Globus pallidus (tissue), 1 donor: ENCODE measurements at places on chromosomes 2 and 18.

DNA sequence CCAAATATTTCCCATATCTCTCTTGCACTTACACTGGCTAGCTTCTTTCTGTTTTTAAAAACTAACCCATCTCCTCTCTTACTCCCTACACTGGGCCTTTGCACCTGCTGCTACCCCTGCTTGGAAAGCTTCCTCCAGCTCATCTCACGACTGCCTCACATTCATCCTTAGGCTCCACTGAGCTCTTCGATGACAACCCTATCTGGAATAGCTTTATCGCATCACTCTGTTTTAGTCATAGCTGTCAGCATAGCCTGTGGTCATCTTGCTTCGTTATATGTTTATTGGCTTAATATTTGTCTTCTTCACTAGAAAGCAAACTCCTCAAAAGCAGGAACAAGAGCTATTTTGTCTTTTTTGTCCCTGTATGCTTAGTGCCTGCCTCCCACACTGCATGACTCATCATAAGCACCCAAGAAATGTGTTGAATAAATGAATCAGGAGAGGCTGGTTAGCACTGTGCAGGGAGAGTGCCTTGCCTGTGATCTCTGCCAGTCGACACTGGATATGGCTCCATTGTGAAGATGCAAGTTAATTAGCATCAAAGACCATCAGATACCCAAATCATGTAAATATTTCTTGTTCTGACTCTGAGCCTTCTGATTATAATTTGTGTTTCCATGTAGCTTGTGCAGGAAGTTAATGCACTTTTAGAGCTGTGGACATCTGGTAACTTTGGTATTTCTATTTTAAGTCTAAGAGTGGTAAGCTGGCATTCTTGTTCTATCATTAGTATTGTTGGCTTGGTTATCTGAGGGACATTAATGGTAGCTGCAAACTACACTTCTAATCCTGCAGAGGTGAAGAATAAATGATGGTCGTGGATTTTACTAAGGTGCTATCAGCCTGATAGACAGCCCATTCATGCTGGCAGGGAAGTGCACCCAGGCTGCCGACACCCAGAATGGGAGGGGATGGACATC lies 10.3 kb upstream of the DYTN start:
- no peak for DNase-seq

- DNase-seq = no peak
Observed at GRCh38 chr2:217807753-217808152, 195.0 kb downstream of the TNS1 start.

GRCh38 chr2:30040147-30040546 lies 106.7 kb upstream of the YPEL5 start:
- no peak for DNase-seq

DNA sequence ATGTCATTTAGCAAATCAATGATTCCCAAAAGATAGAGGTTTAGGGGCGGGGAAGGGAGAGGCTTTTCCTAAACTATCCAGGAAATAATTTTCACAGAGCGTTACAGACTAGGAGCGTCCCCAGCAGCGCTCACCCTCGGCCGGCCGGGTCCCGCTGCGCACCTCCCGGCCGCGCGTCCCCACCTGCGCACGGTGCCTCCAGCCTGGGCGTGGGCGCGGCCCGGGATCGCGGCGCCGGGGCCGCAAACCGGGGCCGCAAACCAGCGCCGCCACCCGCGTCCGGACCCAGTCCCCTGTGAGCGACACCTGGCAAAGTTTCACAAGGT lies 684 bp upstream of the ZCCHC2 start:
- DNase-seq = no peak

DNA sequence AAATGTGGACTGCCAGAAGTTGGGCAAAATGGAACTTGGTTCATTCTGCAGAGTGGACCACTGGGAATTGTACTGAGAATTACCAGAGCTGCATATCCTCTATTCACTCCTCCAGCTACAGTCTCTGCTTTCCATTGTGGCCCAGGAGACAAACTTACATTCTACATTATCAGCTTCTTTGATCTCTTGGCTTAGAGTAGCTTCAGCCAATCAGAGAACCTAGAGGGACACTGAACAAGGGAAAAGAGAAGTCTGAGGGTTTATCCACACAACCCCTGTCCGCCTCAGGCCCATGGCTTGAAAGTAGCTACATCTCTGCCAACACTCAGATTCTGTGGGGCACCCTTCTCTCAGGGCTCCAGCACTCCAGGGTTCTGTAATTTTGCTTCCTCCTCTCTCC lies 251.1 kb downstream of the TRIB2 start:
- no peak for DNase-seq

DNA sequence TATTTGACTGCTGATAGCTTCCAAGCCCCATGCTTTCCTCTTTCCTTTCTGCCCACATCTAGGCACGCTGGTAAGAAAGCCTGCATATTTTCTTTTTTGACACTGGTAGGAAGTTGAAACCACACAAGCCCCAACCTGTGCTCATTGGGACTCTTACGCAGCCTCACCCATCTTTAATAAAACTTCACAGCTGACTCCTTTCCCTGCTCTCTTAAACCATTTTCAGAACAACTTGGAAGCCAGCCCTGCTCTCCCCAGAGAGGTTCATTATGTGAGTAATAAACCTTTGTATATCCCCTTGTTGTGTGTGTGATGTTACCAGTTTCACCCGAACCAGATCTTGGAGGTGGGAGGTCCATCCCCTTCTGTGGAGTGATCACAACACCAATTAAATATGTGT lies 268.4 kb downstream of the GPD2 start:
- no peak for DNase-seq

DNA sequence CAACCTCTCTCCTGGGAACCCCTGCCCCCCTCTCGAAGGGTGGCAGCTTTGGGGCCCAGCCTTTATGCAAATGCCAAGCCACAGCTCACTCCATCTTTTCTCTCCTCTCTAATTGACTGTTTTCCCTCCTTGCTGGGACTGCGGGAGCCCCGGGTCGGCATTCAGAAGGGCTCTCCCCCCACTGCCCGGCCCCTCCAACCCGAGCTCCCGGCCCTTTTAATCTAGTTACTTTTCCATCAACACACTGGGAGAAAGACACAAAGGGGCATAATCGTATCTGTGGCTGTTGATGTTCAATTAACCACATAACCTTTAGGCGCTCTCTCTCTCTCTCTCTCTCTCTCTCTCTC lies 95.4 kb downstream of the INHBB start:
- no peak for DNase-seq

DNA sequence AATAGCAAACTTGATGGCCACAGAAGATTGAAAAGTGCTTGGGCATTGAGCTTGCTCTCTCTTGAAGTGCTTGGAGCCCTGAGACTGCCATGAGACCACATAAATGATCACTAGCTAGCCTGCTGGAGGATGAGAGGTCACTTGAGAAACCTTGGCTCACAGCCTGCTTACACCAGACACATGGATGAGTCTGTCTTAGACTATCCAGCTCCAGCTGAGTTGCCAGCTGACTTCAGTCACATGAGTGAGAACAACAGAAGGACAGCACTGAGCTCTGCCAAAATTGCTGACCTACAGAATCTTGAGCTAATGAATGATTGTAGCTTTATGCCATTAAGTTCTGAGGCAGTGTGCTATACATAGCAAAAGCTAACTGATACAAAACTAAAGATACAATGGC lies 18.1 kb downstream of the NABP1 start:
- DNase-seq = peak; percentile 50

DNA sequence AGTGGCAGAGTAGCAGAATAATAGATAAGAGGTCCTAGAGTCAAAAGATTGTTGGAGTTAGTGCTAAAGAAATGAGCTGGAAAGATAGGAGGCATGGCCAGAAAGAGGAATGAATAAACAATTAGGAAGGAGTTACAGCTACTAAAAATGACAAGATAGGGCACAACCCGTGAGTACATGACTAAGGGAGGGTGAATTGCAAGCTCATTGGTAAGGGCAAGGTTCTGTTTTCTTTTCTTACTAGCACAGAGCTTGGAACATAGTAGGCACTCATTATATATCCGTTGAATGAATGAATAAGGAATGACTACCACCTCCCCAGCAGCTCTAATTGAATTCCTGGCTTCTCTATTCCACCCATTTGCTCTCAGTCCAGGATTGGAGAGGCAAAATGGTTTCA lies 5.7 kb upstream of the MARCO start:
- no peak for DNase-seq

DNA sequence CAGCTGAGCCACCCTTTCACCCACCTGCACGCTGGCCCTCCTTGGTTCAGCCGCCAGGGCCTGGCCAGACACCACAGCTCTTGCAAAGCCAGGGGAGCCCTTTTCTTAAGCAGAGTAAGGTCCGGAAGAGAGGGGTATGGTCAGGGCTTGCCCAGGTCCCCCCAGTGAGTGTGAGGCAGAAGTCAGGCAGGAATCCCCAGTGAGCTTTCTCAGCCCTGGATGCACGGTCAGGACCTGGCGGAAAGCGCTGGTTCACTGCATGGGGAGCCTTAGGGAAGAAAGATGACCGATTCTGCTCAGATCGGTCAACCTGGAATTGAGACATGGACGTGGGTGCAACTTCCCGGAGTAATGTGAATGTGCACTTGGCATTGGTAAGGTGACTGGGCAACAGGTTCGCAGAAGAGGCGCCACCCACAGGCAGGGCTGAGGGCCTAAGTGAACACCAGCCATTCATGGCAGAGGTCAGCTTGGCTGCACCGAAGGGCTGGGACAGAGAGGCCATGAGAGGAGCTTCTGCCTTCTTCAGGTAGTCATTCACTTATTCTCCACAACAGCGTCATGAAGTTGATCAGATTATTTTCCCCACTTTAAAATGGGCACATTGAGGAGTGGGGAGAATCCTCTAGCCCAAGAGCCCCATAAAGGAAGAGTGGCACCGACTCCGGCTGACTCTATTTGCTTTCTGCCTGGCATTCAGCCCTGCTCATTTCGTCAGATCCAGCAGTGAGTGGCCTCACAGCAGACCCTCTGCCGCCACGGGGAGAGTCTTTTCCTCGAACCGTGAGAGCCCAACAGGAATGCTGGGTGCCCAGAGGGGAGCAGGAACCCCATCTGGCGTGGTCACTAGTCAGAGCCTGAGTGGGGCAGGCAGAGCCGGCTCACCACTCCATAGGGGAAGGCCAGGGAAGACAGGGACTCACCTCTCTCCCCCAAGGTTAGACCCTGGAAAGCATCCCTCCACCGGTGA lies 35.8 kb downstream of the SCTR start:
- DNase-seq = no peak

DNA sequence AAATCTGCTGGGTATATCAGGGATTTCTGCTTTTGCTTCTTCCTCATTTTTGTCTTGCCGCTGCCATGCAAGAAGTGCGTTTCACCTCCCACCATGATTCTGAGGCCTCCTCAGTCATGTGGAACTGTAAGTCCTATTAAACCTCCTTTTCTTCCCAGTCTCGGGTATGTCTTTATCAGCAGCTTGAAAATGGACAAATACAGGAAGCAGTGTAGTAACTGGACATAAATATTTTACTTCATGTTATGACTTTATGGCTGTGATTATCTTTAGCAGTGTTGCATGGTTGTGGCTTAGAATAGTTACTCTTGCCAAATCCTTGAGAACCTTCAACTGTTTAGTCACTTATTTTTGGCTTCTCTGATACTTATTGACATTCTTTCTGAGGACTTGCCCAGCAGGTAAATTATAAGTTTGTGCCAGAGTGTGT lies 66.2 kb upstream of the DLX2 start:
- no peak for DNase-seq

GRCh38 chr2:221641181-221641871 lies 69.2 kb upstream of the EPHA4 start:
- DNase-seq = no peak

DNA sequence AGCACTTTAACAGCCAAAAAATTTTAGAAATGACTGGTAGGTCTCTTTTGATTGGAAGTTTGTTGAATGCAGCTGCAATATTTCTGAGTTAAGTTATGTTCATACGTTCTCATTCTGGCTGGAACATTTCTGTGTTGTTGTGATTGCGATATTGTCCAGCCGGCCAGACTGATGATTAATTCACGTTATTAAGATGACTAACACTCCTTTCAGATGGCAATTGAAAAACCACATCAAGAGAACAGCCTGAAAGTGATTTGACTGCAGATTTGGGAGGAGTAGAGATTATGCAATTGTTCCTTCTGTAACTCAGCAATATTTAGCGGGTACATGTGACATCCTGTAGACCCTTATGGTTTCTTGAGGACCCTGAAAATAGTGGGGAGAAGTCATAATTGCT lies 133.7 kb downstream of the FBXO15 start:
- DNase-seq = no peak

DNA sequence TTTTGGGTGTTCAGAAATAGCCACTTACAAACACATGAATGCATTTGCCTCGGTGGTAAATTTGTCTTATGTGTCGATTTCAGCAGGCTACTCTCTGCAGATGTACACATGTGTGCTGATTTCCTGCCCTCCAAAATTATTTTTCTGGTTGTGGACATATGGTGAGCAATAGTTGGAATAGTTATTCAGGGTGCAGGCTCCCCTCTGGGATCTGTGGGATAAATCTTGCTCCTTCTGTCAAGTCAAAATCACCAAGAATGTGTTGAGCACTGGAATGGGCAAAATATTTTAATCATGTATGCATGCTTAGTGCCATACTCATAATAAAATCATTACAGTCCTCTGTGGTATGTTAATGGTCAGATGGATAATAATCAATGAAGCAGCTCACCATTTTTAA lies 684.5 kb downstream of the BCL11A start:
- DNase-seq = no peak

DNA sequence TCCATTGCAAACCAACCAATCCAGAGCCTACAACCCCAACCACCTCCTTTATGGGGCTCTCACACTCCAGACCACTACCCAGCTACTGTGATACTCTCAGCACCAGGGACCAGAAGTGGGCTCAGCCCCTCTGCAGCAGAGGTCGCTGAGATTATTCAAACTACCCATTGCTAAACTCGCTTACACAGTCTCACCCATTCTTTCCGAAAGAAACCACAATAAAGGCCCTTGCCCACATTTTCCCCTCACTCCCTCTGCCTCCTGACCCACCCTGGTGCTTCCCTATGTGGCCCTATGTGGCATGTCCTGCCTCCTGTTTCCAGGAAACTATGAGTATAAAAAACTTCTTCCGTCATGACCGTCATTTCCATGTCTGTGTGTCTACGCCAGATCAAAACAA lies 10.7 kb downstream of the TEX51 start:
- no peak for DNase-seq

- DNase-seq = no peak
Observed at GRCh38 chr18:9174302-9174701, 37.7 kb downstream of the ANKRD12 start.

- DNase-seq = no peak
Observed at GRCh38 chr2:74530239-74531187, 780 bp downstream of the HTRA2 start.

- DNase-seq = no peak
Observed at GRCh38 chr2:32377928-32378327, 21.1 kb downstream of the BIRC6 start.

- DNase-seq = no peak
Observed at GRCh38 chr2:59032499-59032898, 791.4 kb upstream of the FANCL start.

- no peak for DNase-seq
Observed at GRCh38 chr2:222842491-222843174, 18.2 kb upstream of the ACSL3 start.

DNA sequence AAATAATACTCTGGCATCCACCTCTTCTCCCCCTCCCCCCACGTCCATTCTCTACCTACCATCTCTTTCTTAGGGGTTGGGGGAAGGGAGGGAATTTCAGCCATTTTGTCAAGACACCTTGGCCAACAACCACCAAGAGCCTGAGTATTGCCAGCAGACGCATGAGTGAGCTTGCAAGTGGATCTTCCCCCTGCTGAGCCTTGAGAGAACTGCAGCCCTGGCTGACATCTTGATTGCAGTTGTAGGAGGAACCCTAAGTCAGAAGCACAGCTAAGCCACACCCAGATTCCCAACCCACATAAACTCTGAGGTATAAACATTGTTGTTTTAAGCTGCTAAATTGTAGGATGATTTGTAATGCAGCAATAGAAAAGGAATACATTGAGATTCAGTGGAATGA lies 165.6 kb downstream of the TMEFF2 start:
- DNase-seq = no peak

GRCh38 chr18:28359176-28359575 lies 182.2 kb upstream of the CDH2 start:
- no peak for DNase-seq
